ENCODE measurements at places on chromosomes 6 and 20.

GRCh38 chr6:34964564-34964963, 75.5 kb downstream of the ANKS1A start:
- no peak for DNase-seq

DNA sequence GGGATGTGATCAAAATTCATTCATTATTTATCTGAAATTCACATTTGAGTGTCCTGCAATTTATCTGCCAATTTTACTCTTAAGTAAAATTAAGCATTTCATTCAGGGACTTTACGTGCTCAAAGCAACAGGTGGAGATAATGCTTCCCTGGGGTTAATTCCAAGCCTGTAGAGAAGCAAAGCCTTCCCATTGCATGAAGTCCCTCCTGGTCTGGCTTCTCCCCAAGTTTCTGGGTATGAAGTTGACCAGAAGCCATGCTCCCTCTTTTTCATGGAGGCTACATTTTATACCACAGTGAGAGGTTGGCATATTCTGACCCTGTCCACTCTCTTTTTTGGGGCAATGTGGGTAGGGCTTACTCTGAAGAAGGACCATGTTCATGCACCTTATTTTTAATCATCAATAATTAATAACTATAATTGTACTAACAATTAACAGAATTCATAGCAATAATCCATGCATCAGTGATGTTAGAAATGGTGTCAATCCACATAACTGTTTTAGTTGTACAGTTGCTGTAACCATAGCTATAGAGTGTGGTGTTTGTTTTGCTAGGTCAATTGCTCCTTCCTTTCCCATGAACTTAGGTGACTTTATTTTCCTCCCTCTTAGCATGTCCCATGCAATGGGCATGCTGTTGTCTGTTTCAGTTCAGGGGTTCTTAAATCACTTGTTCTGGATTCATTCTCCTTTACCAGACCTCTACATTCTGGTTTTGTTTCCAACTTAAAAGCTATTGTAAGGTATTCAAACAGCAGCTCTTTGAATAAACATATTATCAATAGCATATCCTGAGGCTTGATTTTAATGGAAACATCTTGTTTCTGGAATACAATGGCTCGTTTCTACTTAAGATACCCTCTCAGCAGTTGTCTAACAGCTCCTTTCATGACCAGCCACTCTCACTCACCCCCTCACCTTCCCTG, 1.5 kb downstream of the LAMA4 start:
- DNase-seq: no peak

DNA sequence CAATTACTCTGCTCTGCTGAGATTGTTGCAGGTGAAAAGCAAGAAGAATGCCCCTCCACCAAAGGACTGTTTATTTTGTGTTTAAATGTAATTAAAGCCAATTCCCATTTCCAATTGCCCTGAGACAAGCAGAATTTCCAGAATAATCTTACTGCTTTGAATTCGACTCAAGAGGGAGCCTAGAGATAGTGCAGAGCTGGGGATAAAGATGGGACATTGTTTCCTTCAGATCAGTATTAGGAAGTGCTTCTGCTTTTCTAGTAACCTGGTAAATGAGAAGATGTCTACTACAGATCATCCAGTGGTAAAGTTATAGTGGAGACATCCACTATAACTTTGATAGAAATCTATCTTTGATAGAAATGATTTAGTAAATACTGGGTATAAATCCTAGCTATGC, 326.9 kb downstream of the UBE3D start:
- no peak for DNase-seq

GRCh38 chr6:17585766-17586490, 14.2 kb upstream of the FAM8A1 start:
- no peak for DNase-seq

- no peak for DNase-seq
Measured at GRCh38 chr20:18380908-18381529, 85.8 kb downstream of the DZANK1 start.

DNA sequence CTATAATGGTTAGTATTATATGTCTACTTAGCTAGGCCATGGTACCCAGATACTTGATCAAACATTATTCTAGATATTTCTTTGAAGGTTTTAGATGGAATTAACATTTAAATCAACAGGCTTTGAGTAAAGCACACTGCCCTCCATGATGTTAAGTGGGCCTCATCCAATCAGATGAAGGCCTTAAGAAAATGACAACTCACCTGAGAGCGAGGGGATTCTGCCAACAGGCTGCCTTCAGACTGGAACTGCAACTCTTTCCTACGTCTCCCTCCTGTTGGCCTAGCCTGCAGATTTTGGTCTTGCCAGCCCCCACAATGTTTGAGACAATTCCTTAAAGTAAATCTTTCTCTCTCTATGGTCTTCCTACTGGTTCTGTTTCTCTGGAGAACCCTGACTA, 137.3 kb downstream of the AHI1 start:
- DNase-seq: no peak

DNA sequence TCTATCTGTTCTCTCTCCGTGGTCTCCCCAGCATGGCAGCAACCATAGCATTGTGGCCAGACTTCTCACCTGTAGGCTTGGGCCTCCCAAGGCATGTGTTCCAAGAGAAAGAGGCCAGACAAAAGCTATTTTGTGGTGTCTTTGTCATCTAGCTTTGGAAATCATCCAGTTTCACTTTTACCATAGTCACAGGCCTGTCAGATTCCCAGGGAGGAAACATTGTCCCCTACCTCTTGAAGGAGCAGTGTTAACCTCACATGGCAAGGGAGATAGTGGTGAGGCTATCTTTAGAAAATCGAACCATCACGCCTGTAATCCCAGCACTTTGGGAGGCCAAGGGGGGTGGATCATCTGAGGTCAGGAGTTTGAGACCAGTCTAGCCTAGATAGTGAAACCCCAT, 42.3 kb upstream of the RALGAPA2 start:
- DNase-seq: no peak

DNA sequence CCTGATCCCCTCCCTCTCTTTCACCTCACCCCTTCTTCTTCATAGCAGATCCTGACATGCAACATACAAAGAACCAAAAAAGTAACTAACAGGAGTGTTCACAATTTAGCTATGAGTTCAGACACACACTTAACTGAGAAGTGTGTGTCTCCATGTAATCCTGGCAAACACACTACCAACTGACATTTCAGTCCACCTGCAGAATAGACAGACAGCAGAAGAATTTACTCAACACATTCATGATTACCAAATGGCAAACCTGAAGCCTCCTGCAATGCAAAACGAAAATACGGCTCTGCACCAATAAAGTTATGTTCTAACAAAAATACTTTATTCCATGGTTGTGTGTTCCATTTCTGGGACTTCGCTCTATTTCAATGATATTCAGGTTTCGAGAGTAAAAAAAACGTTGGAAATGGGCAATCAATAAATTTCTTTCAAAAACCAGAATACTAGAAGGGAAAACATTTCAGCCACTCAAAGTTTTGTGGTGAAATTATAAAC, 2.6 kb downstream of the BACH2 start:
- no peak for DNase-seq

- no peak for DNase-seq
Measured at GRCh38 chr6:6654599-6655575, 66.4 kb downstream of the LY86 start.

DNA sequence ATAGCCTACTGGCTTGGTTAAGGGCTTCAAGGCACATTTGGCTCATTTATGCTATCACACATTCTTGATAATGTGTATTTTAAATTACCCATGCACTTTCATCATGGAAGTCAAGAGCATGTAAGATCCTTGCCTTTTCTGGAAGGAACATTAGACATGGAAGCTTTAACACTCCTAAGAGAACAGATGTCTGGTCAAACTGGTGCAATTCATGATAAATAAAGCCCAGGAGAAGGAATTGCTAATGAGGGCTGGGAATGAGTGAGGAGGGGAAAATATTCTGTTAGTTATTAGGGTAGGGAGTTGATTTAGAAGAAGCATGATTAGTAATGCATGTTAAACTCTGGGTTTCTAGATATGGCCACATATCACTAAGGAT, 688.6 kb upstream of the CITED2 start:
- no peak for DNase-seq

- DNase-seq: no peak
Measured at GRCh38 chr20:62987114-62987513, 19.6 kb downstream of the BHLHE23 start.

Data from kidney epithelial cell (primary cell).